ENCODE measurements at places on chromosomes 11 and 22. TPM values are rescaled to one million over a fixed set of nuclear protein-coding genes. Genes with fewer than 3 reads are reported as not detected.

VSIG10L2 gene
- not detected for total RNA-seq

AIFM3 gene
- total RNA-seq, result 1.8 TPM

DNA sequence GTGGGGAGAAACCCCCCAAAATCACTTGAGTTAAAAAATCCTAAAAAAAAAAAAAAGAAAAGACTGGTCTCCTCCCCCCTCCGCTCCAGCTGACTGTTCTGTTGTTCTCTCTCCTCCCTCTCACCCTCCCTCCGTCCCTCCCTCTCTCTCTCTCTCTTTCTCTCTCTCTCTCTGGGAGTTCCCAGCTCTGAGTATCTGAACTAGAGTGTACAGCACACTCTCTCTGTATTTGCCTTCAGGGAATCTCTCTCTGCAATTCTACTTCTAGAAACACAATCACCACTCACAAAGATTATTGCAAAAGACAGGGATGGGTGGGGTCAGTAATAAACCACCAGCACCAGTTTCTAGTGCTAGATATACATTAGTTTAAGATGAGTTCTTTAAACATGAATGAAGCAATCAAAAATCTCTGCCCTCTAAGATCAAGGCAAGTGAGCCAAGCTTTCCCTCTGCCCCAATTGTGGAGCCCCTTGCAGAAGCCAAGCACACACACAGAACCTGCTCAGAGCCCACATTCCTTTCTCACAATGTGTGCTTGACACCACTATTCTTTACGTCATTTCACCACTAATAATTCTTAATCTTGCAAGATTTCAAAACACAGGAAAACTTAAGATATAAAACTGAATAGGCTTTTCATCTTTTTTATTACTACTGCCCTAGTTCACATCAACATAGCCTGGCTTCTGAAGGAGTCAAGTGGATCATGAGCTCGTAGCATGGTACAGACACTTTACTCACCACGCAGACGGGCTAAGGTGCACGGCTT is 133.5 kb downstream of the RBFOX2 start:
- no peak overlapping the region for H3K4me3 ChIP-seq
- peak overlapping the region; percentile 17 for H3K27ac ChIP-seq
- no peaks in the 10 kb centered on the region for H3K27me3 ChIP-seq
- no peak for DNase-seq
- H3K36me3 ChIP-seq, result peaks cover 5% of the 10 kb centered on the region
- peaks cover 26% of the 10 kb centered on the region for H3K4me1 ChIP-seq

- no peaks in the 10 kb centered on the region for H3K36me3 ChIP-seq
- H3K27me3 ChIP-seq, result peaks cover 27% of the 10 kb centered on the region
- no peak for DNase-seq
- H3K27ac ChIP-seq, result no peak overlapping the region
- peaks cover 7% of the 10 kb centered on the region for H3K4me1 ChIP-seq
Measured at GRCh38 chr11:2374456-2375201, 2.5 kb upstream of the CD81 start.

- no peak overlapping the region for H3K4me3 ChIP-seq
- H3K27me3 ChIP-seq, result peaks cover 21% of the 10 kb centered on the region
- no peak overlapping the region for H3K27ac ChIP-seq
- H3K4me1 ChIP-seq, result peaks cover 10% of the 10 kb centered on the region
Measured at GRCh38 chr22:32076761-32077084, 33.7 kb downstream of the SLC5A1 start.
